Pons (tissue), 1 donor: ENCODE measurements at places on chromosomes 16 and 17.

DNA sequence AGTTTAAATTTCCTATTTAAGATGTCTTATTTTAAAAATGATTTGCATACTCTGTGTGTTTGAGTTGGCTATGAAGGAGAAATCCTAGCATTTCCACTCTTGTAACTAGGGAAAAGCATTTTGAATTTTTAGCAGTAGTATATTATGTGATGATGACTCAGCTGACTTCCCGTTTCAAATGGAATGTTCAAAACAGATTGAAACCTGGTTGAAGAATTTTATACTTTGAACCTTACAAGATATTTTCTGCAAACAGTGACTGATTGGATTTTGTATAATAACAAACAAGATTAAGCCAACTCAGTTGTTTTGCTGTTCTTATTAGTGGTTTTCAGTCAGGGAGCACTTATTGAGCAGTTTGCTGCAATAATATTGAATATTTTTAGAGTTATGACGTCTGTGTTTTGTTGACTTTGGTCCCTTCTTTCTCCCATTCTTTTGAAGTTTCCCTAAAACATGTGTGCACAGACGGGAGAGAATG is 8.0 kb downstream of the TNRC6A start:
- DNase-seq = no peak

DNA sequence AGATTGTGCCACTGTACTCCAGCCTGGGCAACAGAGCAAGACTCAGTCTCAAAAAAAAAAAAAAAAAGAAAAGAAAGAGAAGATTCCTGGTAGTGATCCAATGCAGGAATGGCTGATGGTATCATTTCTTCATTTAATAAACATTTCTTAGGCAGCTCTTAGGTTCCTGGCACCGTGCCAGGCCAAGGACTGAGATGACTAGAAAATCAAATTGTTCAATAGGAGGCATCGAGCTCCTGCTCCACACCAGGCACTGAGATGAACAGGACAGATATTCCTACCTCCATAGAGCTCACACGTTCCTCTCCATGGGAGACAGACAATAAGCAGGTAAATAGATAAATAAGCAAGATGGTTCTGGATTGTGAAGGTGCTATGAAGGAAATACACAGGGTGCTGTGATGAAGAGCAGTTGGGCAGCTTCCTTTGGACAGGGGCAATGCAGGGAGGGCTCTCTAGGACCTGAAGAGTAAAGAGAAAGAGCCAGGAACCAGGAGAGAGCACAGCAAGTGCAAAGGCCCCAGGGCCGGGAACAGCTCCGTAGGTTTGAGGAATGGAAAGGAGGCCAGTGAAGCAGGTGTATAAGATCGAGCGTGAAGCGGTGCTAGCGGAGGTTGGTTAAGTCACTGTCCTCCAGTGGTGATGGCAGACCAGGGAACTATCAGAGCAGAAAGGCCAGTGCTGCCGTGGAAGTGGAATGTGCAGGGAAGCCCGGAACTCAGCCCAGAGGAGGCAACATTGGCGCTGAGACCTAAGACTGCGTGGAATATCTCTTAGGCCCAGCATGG is 26.5 kb upstream of the CRHR1 start:
- no peak for DNase-seq

GRCh38 chr16:70480127-70481105 is 26.0 kb downstream of the FCSK start:
- no peak for DNase-seq

DNA sequence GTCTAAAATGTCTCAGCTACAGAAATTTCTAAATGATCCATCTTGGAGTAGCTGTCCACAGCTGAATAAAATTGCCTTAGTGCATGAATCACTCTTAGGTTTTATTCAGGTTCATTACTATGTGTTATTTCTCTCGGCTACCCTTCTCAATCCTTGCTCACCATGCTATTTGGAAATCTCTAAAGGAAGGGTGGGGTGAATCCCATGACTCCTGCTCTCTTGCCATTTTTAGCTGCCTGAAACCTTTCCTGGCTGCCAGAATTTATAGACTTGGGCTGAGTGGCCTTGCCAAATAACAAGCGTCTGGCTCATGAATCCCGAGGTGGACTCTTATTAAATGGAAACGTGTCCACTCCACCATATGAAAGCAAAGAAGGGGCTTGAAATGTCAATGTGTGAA is 936.1 kb upstream of the SOX9 start:
- DNase-seq = peak; percentile 1
